Frontal cortex (tissue), 4 donors: ENCODE measurements at places on chromosomes 5 and 9.

DNA sequence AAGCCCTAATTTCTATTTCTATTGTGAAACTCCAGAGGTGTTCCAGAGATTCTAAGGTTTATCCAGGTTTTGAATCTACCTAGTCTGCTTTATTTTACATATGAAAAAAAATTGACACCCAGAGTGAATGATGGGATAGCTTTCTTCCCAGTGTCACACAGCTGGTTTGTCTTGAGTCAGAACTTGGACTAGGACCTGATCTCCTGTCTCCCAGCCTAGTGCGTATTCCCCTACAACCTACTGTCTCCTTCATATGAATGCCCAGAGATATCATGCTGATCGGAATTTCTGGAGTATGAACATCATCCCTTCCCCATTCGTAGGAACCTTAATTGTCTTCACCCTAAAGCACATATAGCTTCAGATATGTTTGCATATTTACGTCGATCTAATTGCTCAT lies 524.2 kb downstream of the SPATA31D1 start:
- no peak for DNase-seq

GRCh38 chr5:17312358-17312757 lies 94.9 kb downstream of the BASP1 start:
- DNase-seq = no peak

- no peak for DNase-seq
Observed at GRCh38 chr5:33563983-33564908, 123.5 kb downstream of the TARS1 start.

DNA sequence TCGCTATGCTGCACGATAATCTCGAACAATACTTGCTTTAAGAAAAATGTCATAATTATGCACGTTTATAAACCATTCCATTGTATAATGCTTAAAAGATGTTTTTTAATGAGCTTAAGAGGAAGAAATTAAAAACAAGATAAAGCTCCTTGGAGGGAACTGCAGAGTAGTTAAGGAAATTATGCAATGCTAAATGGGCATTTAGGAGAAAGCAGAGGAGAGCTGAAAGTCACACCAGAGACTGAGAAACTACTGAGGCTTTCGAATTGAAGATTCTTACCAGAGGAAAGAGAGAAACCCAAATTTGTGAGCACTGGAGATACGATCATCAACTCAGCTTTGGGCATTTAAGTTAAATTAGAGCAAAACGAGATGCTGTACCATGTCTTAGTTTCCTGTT lies 119.4 kb downstream of the CDH10 start:
- no peak for DNase-seq

- DNase-seq = peak; percentile 34
Observed at GRCh38 chr5:116572350-116573278, 2.0 kb downstream of the SEMA6A start.

GRCh38 chr5:132487841-132488555 lies 2.6 kb downstream of the IRF1 start:
- DNase-seq = no peak

DNA sequence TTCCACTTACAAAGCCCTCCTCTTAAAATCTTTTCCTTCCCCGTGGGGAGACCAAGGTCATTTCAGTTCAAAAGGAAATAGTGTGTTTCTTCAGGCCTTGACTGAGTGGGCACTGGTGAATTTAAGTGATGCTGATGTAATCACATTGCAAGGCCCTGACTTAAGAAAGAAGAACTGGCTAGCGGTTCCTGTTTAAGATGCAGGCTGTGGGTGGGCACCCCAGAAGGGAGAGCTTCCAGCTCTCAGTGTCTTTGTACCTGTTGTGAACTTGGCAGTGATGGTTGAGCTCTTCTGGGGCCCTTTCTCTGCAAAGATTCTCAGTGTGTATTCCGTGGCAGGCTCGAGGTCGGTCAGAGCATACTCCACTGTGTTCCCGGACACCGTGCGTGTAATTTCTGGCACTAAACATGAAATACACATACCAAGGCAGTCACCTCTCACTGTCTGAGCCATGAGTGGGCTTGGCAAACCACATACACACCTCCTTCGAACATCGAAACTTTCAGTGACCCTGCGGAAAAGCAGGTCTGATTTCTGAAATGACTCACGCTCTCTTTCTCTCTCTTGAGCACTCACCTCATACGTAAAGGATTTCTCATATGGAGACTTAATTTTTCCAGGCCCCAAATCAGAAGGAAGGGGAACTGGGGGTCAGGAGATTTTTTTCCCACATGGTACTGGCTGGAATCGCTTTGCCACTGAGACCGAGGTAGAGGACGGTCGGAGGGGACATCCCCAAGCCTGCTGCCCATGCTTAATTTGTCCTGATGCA lies 81.9 kb downstream of the TNC start:
- DNase-seq = peak; percentile 24

DNA sequence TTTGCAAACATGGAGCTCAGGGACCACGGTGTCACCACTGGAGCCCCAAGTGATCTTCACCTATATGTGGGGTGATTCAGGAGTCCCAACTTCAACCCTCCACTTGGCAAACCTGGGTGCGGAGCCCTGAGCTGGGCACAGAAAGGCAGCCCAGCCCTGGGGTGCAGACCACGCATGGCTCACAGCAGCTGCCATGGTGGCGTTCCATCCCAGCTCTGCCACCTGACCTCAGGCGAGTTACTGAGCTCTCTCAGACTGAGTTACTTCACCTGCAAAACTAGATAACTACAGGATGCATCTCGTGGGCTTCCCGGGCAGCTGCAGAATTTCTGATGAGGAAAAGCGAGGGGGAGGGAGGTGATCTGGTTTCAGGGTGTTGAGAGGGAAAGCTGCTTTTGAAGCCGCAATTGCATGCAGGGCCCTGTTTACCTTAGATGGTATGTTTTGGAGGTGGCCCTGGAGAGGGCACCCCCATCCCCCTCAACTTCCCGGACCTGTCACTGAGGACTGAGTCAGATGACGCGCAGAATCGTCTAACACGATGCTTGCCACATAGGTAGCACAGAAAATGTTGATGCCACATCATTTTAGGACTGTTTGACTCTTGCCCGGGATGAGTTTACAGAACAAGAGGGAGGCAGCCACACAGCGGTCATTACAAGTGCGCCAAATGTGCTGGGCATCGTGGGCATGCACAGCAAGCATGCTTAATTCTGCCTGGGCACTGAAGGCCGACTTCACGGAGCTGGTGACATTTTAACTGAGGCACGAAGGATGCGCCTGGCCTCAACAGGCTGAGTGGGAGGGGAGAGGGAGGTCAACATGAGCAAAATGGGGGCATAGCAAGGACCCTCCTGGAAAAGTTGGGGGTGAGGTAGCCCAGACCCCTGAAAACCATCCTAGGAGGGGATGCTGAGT lies 154.6 kb downstream of the COL23A1 start:
- DNase-seq = no peak

GRCh38 chr5:178213003-178213461 lies 8.7 kb downstream of the HNRNPAB start:
- DNase-seq = no peak

GRCh38 chr5:1541702-1542400 lies 18.1 kb upstream of the LPCAT1 start:
- DNase-seq = no peak

DNA sequence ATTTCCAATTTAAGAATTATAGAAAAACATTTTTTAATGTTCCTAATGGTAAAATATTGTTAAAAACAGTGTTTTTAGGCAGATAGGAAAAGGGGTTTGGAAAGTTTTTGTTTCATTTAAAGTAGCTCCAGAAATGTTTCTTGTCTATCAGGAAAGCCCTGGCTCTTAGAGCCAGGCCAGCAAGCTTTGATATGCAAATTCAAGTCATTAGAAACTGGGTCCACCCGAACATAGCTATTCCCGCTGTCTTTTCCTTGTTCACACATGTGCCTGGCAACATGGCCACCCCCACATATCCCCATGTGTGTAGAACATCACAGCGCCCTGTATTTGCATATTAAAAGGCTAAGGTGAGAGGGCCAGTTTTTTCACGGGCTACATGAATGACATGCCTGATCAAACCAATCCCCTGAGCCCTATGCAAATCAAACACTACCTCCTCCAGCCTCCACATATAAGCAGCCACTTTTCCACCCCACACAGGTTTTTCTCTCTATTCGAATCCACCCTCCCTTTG lies 925.3 kb upstream of the CDH10 start:
- DNase-seq = no peak

GRCh38 chr9:130713286-130713960 lies 19.8 kb downstream of the EXOSC2 start:
- DNase-seq = no peak

- no peak for DNase-seq
Observed at GRCh38 chr9:84228130-84228720, 112.3 kb downstream of the SLC28A3 start.

GRCh38 chr9:137761032-137761431 lies 116.5 kb upstream of the CACNA1B start:
- no peak for DNase-seq

- DNase-seq = no peak
Observed at GRCh38 chr9:37953775-37954437, 50.0 kb upstream of the SLC25A51 start.

GRCh38 chr5:76582230-76583162 lies 40.7 kb downstream of the F2RL2 start:
- no peak for DNase-seq

DNA sequence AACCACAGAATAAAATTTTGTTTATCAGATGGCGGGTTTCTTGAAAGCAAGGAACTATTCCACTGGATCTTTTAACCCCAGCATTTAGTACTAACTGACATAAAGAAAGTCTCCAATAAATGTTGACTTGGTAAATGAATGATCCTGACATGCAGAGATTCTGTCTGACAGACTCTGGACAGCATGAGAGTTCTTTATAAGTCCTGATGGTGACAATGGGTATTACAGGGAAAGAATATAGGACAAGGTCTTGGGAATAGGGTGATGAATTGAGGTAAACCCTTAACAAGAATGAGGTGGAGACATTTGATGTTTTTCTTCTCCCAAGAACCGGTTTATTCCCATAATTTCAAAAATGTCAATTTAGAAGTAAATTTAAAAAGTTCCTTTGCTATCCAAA lies 453.9 kb downstream of the TUSC1 start:
- DNase-seq = no peak

DNA sequence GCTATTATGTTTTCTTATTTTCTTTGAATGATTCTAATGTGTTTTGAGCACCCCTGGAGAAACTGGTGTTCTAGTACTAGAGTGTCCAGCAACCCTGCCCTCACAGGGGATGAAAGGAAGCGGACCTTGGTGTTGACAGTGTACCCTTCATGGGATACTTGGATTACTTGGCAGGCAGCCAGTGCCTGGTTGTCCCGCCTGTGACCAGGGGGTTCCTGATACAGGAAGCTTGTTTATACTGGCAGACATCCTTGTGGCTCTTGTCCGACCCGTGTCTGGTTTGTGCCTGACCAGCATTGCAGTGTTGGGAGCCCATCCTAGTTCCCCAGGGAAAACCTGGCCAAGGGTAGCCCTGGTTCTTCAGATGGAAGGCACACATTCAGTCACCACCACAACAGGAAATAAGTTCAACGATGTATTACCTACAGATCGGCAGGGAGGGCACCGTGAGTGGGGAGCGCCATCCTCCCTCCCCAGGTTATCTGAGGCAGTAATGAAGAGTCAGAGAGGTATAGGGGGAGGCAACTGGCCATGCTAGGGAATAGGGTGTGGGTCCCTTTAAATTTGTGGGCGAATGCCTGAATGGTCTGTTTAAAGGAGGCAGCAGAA lies 47.3 kb downstream of the CACNA1B start:
- no peak for DNase-seq
